ENCODE measurements at places on chromosomes 7 and 10. TPM values are rescaled to one million over a fixed set of nuclear protein-coding genes. Genes with fewer than 3 reads are reported as not detected.

NYAP1 gene
- 4.6 TPM for total RNA-seq

NSUN6 gene
- 17.3 TPM for total RNA-seq

SPDYE2 gene
- not detected for total RNA-seq

C7orf33 gene
- total RNA-seq = not detected

GRCh38 chr7:45714521-45714820, 140.3 kb downstream of the ADCY1 start:
- no peak for DNase-seq

- DNase-seq = no peak
Measured at GRCh38 chr7:19413443-19413965, 268.3 kb upstream of the FERD3L start.

DNA sequence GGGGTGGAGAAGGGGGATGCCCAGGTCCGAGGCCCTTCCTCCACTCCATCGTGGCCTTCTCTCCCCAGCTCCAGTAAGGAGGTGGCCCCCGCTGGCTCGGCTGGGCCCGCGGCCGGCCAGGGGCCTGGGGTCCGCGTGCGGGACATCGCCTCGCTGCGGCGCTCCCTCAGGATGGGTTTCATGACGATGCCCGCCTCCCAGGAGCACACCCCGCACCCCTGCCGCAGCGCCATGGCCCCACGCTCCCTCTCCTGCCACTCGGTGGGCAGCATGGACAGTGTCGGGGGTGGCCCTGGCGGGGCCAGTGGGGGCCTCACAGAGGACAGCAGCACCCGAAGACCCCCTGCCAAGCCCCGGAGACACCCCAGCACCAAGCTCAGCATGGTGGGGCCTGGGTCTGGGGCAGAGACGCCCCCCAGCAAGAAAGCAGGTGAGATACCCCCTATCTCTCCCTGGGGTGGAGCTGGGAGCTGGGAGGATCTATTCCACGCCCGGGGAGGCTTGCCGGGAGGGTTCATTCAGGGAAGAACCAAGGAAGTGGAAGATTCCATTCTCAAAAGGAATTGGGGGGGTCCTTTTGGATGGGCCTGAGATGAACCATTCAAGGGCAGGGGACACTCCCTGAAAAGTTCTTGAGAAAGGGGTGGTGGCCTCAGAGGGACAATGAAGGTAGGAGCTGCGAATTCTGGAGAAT, 3.2 kb downstream of the NYAP1 start:
- DNase-seq = no peak

DNA sequence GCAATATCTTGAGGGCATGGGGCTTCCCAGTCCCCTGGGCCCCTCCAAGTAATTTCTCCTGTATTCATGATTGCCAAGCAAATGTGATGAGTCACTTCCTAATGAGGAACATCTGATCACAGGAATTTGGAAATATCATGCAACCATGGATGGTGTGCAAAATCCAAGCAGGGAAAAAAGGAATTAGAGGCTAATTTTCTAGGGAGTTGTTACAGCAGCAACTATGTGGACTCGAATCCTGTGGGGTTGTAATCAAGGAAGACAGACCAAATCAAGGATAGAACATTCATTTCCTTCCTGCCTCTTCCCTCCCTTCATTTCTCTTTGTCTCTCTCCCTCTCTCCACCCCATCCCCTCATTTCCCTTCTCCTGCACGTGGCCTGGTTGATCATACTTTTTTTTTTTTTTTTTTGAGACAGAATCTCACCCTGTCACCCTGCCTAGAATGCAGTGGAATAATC, 23.9 kb upstream of the AGFG2 start:
- DNase-seq = no peak

DNA sequence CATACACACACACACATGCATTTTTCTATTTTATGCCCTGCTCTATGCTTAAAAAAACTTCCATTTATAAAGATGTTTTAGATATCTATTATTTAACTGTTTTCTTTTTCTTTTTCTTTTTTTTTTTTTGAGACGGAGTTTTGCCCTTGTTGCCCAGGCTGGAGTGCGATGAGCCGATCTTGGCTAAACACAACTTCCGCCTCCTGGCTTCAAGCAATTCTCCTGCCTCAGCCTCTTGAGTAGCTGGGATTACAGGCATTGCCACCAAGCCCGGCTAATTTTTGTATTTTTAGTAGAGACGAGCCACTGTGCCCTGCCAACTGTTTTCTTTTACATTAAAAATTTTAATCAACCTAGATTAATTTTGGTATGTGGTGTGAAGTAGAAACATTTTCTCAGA, 45.6 kb upstream of the PURB start:
- no peak for DNase-seq

DNA sequence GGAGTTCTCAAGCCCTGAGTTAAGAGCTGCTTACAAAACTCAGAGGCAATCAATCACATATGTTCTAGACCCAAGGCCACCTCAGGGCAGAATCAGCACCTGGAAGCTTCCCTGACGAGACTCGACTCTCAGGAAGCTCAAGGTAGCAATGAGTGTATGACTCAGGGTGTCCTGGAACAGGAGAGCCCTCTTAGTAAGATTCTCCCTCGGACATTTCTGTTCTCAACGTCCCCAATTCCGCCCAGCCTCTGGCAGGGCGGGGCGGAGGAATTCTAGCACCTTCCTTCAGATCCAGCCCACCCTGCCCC, 39.6 kb upstream of the PROSER2 start:
- no peak for DNase-seq

DNA sequence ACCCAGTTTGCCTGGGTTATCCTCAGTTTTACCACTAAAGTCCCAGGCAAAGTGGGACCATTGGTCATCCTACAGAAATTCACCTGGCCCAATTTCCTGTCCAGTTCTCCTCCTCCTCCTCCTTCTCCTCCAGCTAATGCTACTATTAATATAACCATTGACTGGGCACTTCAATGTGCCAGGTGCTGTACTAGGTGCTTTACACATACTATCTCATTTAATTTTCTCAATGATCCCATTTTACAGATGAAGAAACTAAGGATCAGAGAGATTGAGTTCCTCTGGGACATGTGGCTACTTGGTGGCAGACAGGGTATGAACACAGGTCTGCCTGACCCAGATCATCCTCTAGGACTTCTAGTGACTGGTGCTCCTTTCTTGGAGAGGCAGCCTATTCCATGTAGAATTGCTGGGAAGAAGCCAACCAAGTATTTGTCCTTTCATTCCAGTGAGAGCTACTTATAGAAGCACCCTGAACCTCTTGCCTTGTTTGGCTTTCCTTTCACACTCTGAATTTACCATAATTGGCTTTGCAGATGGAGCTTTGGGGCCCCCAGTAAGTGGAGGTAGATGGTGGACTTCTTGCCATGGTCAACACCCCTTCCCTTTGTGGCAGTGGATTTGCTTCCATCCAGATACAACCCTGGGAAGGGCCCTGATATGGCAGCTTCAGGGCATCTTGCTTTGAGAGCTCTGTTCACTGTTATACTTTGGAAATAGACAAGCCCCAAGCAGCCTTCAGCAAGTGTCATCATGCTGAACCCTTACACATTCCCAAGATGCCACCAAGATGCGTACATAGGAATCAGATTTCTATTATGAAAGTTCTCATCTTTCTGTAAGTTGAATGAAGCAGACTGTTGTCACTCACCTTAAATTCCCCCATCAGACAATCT, 78.7 kb downstream of the MYOF start:
- DNase-seq = no peak

- DNase-seq = no peak
Measured at GRCh38 chr10:124606822-124607221, 137.4 kb downstream of the FAM53B start.

INSYN2A gene
- not detected for total RNA-seq

PKD2L1 gene
- total RNA-seq = 0.38 TPM
